ENCODE measurements at places on chromosomes 7 and 10. TPM values are rescaled to one million over a fixed set of nuclear protein-coding genes. Genes with fewer than 3 reads are reported as not detected.

The ZFYVE27 gene
- 28.3 TPM for total RNA-seq

The VWDE gene
- 0.84 TPM for total RNA-seq

The OR6B1 gene
- not detected for total RNA-seq

The CCL24 gene
- not detected for total RNA-seq

The ARID5B gene
- total RNA-seq: 33.1 TPM
